Vagina (tissue), 2 donors: ENCODE measurements at places on chromosomes 12 and 14.

DNA sequence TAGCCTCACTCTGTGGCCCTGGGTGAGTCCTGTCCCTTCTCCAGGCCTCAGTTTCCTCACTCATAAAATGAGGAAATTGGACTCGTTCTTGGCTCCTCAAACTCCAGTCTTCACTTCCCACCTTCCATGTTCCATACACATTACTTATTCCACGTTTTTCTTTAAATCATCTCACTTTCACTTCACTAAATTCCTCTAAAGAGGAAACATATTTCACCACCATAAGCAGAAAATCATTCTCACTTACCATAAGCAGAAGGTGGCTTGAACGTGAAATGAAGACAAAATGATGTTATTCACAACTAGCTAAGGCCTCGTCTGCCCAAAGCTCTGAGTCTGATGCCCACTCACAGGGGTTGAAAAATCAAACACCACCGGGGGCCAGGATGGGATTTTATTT lies 278.3 kb downstream of the ADGRD1 start:
- no peak for DNase-seq

- DNase-seq: no peak
Measured at GRCh38 chr14:95537298-95538089, 2.6 kb downstream of the GLRX5 start.

- no peak for DNase-seq
Measured at GRCh38 chr12:67034110-67034879, 234.9 kb upstream of the CAND1 start.

DNA sequence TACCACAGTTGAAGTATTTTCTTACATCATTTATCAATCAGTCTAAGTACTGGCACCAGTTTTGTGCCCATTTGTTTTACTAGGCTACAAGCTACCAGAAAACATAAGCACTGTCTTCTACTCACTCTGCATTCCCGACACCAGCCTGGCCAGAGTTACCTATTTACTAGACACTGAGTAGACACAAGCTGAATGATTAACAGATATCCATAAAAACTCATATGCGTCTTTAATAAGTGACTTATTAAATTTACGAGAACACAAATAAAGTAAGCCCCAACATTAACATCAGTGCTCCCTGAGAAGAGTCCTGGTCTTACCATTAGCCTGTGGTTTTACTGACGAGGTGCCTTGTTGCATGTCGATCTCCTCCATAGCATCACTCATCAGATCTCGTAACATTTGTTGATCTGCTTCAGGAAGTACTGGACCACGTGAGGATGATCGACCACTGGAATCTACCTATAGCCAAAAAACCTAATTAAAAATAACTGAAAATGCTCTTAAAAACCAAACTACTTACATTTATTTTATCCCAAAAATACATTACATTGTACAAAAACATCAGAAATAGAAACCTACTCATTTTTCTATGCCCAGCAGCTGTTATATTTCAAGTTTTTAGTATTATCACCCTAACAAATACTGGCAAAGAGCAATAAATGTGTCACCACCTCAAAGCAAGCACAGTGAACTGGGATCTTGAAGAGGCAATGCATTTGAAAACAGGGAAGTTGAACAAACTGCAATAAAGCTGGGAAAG lies 53.3 kb downstream of the BDKRB1 start:
- no peak for DNase-seq

DNA sequence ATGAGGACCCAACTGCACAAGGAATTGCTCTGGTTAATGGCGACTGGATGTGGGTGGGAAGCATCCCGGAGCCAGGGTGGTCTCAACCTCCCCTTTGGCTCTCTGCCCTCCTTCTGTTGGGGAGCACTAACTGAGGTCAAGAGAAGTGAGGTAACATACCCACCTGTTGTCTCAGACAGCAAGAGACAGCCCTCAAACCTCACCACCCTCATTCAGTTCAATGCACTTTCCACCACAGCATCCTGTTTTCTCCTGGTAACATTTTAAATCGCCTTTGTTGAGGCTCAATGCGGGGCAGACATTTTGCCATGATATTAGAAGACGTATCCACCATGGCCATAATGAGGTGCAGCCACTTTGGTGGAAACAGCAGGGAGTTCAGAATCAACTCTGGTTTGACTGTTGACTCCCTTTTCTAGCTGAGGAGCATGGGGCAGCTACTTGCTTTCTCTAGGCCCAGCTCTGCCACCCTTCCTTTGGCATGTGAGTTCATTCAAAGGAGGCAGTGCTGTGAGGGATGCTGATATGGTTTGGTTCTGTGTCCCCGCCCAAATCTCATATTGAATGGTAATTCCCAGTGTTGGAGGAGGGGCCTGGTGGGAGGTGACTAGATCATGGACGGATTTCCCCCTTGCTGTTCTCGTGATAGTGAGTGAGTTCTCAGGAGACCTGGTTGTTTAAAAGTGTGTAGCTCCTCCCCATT lies 338.6 kb downstream of the PCNX1 start:
- no peak for DNase-seq

DNA sequence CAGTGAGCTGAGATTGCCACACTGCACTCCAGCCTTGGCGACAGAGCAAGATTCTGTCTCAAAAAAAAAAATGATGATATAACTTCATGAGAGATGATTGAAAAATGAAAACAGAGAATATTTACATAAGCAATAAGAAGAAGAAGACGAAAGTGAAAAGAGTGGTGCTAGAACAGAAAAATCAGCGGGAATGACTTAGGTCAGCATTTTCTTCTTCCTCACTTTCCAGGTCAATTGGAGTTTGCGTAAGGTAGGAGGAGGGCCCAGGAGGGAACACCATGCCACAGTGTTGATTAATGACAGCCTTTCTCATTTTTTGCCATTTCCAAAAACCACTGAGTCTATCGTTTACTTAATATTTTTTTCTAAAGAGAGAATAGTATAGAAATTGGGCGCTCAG lies 200.0 kb downstream of the SLC15A4 start:
- DNase-seq: no peak

DNA sequence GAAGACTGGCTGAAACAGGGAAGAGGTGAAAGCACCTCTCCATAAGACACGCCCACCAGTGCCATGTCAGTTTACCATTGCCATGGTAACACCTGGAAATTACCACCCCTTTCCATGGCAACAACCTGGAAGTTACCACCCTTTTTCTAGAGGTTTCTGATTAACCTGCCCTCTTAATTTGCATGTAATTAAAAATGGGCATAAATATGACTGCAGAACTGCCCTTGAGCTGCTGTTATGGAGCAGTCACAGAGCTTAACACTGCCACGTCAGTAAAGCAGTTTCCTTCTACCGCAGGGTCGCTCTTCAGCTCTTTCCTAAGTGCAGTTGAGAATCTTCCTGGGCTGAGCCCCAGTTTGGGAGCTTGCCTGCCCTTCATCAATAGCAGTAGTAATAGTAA lies 55.2 kb downstream of the RASSF3 start:
- DNase-seq: no peak
